Choroid plexus epithelial cell (primary cell): ENCODE measurements at places on chromosomes 6 and 20.

DNA sequence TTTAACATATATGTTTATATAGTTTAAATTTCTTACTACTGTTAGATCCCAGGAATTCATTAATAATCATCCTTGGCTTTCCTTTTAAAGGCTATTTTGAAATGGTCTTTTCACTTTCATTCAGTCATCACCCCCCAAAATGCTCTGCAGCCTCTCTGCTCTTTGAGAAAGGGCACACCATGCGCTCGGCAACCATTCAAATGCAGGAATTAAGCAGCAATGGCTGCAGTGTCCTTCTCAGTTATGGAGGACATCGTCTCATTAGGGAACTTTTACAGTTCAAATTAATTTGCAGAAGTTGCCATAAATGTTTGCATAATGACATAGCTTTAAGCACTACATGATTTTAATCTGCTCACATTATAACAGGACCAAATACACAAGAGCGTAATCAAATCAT is 6.3 kb downstream of the TUBB1 start:
- DNase-seq = no peak

GRCh38 chr6:157035546-157035945 is 258.4 kb downstream of the ARID1B start:
- DNase-seq = no peak

- DNase-seq = no peak
These were observed 11.3 kb downstream of the LRP11 start for GRCh38 chr6:149852881-149853280.

DNA sequence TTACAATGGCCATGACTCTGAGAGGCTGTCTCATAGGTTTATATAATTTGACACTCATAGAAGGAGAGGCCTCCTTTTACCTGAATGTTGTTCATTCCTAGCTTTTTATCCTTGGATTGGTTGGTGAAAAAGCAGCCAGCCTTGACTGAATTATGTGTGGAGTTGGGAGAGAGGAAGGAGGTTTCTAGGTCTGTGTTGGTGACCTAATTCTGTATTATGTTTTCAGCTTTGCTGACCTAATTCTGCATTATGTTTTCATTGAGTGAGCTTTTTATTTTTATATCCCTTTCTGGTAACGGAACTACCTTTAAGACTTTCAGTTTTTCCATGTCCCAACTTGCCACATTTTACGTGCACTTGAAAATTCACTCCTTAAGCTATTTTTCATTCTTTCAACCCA is 59.1 kb upstream of the RNF144B start:
- DNase-seq = no peak

DNA sequence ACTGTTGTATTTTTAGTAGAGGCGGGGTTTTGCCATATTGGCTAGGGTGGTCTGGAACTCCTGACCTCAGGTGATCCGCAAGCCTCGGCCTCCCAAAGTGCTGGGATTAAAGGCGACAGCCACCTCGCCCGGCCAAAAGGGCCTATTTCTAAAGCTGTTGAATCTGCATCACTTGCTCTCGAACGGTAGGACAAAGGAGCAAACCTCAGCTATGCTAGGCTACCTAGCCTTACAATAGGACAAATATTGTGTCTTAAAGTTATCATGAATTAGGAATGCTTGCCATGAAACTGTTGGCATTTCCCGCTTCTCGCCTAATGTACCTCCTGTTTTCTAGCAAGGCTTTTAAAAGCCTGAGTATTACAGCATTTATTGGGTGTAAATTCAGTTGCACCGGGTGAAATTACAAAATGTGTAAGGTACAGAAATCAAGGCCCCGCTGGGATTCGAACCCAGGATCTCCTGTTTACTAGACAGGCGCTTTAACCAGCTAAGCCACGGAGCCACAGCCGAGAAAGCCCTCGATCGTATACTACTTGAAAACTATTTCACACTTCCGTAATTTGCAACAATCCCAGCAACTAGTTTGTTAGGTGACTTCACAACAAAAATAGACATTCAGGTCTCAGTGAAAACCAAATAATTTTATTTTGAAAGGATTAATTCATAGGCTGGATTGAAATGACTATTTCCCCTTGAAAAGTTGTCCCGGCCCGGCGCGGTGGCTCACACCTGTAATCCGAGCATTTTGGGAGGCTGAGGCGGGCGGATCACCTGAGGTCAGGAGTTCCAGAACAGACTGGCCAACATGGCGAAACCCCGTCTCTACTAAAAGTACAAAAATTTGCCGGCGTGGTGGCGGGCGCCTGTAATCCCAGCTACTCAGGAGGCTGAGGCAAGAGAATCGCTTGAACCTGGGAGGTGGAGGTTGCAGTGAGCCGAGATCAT is 211.6 kb upstream of the ZNF184 start:
- peak; percentile 86 for DNase-seq

GRCh38 chr6:107488875-107489635 is 862 bp upstream of the SOBP start:
- DNase-seq = peak; percentile 15

GRCh38 chr20:18796282-18796833 is 17.2 kb upstream of the SCP2D1 start:
- no peak for DNase-seq

GRCh38 chr6:21116736-21117135 is 476.8 kb upstream of the SOX4 start:
- DNase-seq = no peak

DNA sequence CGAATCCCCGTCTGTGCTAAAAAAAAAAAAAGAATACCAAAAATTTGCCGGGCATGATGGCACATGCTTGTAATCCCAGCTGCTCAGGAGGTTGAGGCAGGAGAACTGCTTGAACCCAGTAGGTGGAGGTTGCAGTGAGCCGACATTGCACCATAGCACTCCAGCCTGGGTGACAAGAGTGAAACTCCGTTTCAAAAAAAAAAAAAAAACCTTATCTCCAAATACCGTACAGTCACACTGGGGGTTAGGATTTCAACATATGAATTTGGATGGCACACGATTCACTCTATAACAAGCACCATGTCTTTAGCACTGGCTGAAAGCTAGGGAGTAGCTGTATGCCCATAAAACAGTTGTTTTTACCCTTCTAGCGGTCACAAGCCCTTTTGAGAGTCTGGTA is 3.8 kb downstream of the SMIM13 start:
- no peak for DNase-seq

GRCh38 chr20:55584964-55585363 is 420.4 kb downstream of the CBLN4 start:
- no peak for DNase-seq

DNA sequence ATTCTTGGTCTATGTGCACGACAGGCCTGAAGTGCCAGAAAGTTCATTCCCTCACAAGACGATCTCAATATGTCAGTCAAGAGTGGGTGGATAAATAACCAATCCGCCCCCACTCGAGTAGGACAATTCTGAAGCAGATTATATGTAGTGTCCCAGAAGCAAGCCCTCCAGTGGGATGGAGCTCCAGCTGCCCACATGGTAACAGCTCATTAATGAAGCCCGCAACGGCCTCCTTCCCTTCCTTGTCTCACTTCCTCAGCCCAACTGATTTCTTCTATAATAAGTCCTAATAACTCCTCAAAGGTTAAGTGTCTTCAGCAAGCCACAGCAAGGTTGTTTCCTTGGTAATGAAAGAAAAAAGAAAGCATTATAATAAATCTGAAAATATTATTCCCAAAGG is 82.1 kb upstream of the F13A1 start:
- no peak for DNase-seq

GRCh38 chr6:104784884-104785283 is 74.8 kb downstream of the HACE1 start:
- DNase-seq = peak; percentile 42

DNA sequence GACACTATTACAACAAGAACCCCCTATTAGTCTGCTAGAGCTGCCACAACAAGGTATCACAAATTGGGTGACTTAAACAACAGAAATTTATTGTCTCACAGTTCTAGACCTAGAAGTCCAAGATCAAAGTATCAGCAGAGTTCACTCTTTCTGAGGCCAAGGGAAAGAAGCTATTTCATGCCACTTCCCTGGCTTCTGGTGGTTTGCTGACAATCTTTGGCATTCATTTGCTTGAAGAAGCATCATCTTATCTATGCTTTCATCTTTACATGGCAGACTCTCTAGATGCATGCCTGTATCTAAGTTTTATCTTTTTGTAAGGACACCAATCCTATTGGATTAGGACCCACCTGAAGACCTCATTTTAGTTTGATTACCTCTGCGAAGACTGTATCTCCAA is 296.8 kb upstream of the MARCKS start:
- DNase-seq = no peak

DNA sequence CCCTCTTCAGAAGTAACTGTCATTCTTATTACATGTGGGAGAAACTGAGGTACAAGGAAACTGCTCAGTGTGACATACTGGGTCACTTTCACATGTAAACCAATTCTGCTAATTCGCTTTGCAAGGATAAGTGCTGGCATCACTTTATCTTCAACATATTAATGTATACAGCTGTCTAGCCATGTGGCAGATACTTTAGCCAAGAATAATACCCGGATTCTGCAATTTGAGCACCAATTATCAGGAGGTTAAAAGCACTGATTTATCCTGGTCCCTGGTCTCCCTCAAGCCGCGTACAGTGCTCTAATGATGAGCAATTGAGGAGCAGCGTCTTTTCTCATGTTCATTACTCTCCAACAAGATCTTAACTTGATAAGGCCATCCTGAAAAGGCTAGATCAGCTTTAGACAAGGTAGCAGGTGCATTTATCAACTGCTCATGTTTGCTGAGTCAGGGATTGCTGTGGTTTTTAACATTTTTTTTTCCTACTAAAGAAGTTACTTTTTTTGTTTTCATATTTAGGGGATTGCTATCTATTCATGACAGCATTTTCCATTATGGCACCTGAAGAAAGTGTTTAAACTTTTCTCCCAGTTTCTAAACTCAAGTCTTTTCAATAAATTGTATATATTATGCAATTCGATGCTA is 1066.3 kb upstream of the MAP3K7 start:
- no peak for DNase-seq

GRCh38 chr6:162056745-162057144 is 670.8 kb downstream of the PRKN start:
- peak; percentile 49 for DNase-seq

DNA sequence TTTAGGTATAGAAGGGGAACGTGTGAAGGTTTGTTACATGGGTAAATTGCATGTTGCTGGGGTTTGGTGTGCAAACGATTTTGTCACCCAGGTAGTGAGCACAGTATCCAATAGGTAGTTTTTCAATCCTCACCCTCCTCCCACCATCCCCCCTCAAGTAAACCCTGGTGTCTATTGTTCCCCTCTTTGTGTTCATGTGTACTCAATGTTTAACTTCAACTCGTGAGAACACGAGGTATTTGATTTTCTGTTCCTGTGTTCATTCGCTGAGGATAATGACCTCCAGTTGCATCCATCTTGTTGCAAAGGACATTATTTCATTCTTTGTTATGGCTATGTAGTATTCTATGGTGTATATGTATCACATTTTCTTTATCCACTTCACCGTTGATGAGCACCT is 11.6 kb upstream of the VNN1 start:
- DNase-seq = no peak

- peak; percentile 71 for DNase-seq
These were observed 223.9 kb upstream of the THEMIS start for GRCh38 chr6:128124713-128125112.

DNA sequence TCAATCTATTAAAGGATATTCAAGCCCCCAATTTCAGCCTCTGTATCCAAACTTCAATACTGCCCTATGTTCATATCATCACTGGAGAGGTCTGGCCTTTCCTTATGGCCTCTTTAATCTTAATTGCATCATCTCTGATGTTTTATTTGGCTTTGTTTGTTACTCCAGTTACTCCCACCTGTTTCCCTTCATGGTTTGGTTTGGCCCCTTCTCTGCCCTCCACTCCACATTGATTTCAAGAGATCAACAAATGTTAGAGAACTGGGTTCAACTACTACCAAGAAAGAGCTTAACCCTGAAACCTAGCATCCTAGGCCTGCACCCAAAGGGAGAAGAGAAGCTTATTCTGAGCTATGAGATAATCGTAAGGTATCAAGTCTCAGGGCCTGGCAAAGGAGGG is 221.6 kb downstream of the LAMA2 start:
- peak; percentile 23 for DNase-seq

DNA sequence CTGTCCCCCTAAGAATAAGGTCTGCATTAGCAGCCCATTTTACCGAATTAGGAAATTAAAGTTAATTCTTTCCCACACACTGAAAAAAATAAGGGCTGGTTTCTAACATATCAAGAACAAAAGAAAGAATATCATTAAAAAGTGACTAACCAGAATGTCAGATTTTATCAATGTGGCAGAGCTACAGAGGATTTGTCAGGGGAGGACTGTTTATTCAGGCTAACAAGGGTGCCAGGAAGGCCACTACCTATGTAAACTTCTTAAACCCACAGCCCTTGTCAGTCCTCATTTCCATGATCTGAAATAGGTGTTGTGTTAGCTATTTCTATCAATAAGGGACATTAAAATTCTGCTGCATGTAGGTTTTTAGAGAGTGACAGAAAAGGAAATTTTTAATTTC is 76.4 kb downstream of the BACH2 start:
- DNase-seq = no peak

DNA sequence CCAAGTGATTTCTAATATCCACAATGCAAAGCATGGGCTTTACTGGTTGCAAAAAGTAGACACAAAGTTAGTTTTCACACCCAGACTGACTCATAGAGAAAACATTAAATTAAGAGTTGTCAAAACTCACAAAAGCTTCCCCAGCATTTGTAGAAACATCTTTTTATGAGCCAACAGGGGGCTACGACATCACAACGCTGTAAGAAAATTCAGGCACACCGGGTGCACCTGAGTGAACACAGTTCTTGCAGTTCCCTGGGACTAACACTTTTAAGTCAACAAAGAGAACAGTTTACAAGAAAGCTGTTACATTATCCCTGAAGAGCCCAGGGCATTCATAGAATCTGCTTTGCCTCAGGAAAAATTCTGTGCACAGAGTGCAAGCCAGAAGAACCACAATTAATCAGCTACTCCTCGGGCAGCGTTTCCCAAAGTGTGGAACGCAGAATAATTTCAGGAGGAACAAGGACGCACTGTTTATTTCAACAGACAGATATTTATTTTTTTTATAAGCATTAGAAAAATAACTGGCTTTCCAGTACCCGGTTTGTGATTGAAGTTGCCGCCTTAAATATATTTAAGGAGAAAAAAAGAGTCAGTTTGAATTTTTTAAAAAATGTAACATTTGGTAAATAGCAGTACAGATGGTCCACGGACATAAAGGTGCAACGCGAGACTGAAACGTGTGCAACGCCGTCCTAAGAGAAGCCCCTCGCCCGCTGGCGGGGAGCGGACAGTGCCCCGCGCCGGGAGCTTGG is 1.2 kb downstream of the NCOA5 start:
- DNase-seq = peak; percentile 36

DNA sequence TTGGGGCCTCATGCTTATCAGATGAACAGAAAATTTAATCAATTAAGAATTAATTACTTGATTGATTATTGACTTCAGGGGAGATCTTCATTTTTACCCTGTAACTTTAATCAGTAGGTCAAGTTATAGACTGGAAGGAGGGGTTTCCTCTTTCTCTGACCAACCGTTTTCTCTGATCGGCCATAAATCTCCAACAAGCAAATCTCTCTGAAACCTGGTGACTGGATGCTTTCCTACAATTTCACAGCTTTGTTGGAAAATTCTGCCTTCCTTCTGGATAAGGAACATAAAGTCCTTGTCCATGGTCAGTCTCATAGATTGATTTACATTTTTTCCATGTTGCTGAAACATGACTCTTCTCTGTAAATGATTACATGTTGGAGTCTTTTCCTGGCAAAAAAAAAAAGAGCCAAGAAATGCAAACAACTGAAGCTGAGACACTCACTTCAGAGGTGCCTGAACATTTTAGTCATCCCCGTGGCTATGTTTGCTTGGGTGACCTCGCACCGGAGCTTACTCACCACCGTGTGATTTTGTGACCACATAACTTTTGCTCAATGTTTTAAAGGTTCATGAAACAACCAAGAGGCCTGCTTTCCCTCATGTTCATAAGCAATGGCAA is 31.0 kb downstream of the IRF4 start:
- DNase-seq = peak; percentile 99
